Stimulated activated CD4-positive, alpha-beta T cell treated with anti-CD3 and anti-CD28 coated beads, Interleukin-1b, Interleukin-23, amount 100 ng/mL, for 1 hour (primary cell): ENCODE measurements at places on chromosomes 7 and 10.

DNA sequence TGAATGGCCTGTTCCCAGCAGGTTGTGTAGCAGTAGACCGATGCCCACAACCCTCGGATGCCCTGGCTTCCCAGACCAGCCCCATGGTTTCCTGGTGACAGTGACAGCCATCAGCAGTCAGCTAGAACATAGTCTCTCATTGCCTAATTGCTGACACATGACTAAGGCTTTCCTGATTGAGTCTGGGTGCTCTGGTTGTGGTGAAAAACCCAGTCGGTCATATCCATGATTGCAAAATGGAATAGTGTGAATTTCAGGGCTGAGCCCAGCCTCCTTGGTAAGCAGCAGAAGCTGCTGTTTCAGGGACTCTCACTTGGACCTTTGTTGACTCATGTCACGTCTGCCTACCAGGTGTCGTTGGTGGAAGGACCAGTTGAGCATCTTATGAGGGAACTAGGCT is 36.6 kb downstream of the POR start:
- no peak for DNase-seq

- DNase-seq: no peak
Observed at GRCh38 chr10:77149001-77149400, 488.6 kb downstream of the KCNMA1 start.

GRCh38 chr10:127024685-127025435 is 119.6 kb downstream of the DOCK1 start:
- no peak for DNase-seq

- DNase-seq: no peak
Observed at GRCh38 chr7:36208426-36208825, 55.4 kb downstream of the EEPD1 start.

GRCh38 chr10:2143213-2143835 is 406.0 kb upstream of the ADARB2 start:
- DNase-seq: no peak

DNA sequence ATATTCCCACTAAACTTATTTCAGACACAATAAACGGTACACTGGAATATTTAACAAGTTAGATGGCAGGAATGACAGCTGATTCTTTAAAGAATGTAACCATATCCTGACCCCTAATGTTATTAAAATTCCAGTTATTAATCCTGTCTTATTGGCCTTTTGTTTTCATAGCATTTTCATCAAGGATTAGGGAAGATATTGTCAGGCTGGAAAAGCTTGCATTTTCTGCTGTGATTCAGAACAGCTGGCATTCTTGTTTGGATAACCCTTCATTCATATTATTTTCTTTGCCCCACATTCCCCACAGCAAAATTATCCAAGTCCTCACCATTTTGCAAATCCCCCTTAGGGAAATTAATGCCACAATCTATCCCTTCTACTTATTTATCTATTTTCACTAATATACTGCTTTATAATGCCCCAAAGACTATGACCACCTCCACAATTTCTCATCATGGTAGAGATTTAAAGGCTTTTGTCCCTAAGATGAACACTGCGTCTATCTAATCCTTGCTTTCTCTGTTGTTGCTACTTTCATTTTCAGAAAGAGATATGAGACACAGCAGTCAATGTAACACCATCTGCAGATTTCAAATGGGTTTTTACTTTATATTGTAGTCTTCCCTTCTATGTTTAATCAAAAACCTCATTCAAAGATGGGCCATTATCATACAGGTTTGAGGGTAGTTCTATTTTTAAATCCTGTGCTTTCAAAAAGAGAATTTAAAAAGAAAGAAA is 475.1 kb downstream of the PARD3 start:
- no peak for DNase-seq

DNA sequence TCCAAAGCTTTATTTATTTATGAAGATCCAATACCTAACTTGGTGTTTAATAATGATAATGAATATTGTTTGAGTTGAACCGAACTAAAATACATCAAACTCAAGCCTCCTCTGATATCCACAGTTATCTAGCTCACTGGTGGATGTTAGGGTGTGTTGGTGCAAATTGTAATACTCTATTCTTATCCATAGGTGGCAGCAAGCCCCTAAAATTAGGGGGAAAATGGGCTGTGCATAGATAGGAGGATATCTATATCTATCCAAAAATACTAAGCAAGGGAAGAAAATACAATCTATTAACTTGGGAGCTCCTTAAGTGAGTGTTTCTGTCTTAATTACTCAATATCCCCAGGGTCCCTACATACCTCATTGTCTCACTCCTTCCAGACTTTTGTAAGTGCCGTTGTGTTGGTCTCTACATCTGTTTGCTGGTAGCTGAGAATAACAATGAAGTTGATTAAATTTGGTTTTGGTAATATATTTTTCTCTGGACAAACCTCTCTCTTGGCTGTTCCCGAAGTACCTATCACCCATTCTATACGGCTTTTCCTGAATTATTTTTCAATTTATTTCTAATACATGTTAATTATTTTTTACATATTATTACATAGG is 55.0 kb upstream of the VWDE start:
- DNase-seq: no peak

GRCh38 chr7:95391761-95392160 is 4.4 kb downstream of the PON3 start:
- no peak for DNase-seq

- DNase-seq: no peak
Observed at GRCh38 chr7:36855330-36855729, 131.0 kb upstream of the AOAH start.

DNA sequence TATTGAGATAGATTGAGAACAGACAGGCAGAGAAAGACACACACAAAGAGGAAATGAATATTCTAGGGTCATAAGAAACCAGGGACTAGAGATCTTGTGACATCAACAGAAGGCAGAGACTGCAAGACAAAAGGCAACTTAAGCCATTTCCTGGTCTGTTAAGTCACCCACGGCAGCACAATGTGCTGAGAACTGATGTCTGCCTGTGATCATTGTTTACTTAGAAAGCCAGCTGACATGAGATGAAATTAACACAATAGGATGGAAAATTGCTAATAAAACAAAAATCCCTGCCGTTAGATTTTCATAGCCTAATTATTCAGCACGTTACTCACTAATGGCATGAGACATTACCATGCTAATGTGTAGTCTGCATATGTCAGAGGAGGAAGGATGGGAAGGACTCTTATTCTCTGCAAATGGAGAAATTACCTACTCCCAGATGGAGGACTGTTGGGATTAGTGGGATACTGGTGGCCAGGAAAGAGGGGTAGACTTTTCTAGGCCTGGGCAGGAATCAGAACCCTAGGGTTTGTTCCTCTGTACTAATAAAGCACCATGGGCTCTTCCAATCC is 191.3 kb upstream of the PODXL start:
- no peak for DNase-seq

DNA sequence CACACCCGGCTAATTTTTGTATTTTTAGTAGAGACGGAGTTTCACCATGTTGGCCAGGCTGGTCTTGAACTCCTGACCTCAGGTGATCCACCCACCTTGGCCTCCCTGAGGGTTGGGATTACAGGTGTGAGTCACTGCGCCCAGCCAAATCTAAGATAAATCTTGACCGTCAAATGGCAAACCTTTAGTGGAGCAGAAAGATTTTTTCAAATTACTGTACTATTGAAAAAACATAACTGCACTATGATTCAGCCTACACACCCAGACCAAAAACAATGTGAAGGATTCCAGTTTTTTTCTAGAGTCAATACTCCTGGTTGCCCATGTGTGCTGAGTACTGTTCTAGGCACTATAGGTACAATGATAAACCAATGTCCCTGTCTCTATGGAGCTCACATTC is 33.9 kb upstream of the SVIL start:
- DNase-seq: no peak
